OCI-LY7 (cell line): ENCODE measurements at places on chromosomes 7 and 10. TPM values are rescaled to one million over a fixed set of nuclear protein-coding genes. Genes with fewer than 3 reads are reported as not detected.

Gene TM9SF3
- total RNA-seq, result 80.2 and 88.8 TPM in 2 replicates

GRCh38 chr10:63429281-63429680, 36.5 kb downstream of the JMJD1C start:
- DNase-seq, result no peak

DNA sequence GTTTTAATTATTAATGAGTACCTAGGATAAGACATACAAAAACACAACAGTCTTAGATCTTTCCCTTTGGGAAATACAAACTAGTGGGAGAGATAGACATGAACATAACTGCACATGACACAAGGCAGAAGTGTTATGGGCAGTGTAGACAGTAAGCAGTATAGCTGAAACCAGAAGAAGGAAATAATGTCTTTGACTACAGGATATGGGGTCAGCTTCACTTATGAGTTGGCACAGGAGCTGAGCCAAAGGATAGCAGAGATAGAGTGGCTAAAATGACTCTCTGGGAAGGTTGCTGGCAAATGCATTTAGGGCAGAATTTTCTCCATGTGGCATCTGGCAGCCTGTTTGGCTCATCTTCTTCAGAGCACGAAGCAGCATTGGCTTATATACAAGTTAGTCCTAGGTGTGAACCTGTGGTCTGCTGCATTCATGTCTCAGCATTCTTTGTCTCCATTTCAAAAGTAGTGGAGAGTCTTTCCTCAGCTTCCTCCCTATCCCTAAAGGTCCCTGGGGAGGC, 60.3 kb upstream of the FEZF1 start:
- no peak for DNase-seq

Gene SPDYE5
- not detected in 2 replicates for total RNA-seq
